ENCODE measurements at places on chromosomes 6 and 20.

- no peaks in the 10 kb centered on the region for H3K4me1 ChIP-seq
- no peaks in the 10 kb centered on the region for H3K36me3 ChIP-seq
These were observed 923 bp upstream of the ILRUN start for GRCh38 chr6:34697544-34697836.

DNA sequence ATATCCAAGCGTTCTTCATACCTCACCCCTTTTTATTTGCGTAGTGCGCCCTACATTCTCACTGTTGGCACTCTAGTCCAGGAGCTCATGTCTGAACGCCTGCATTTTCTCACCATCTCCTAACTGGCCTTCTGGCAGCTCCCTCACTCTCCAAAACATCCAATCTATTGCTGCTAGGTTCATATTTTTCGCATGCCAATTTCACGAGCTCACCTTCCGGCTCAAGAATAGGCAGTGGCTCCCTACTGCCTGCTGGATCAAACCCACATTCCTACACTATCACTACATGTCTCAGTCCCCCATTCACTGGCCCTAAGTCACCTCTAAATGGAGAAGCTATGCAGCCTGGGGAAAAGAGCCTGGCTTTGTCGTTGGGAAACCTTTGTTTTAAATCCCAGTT is 115.0 kb downstream of the IPCEF1 start:
- H3K36me3 ChIP-seq = no peaks in the 10 kb centered on the region
- H3K27ac ChIP-seq = no peak overlapping the region
- H3K4me1 ChIP-seq = no peaks in the 10 kb centered on the region
- H3K4me3 ChIP-seq = no peak overlapping the region
- no peaks in the 10 kb centered on the region for H3K27me3 ChIP-seq

DNA sequence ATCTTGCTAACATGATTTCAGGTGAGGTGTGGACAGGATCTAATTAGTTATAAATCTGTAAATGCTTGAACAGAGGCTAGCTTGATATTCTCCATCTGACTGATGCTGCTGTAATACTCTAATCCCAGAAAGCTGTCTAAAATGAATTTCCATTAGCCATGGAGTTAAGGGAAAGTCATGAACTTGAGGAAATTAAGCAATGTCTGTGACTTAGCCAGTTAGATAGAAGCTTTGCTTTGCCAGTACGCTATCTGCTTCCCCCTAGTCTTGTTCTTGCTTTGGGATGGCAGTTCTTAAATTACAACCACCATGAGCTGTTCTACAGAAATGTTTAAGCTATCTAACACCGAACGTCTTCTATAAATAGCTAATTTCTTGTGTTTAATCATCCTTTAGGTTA is 195.7 kb downstream of the PRL start:
- DNase-seq = no peak
- no peak overlapping the region for H3K4me3 ChIP-seq
- H3K27me3 ChIP-seq = no peaks in the 10 kb centered on the region
- no peaks in the 10 kb centered on the region for H3K36me3 ChIP-seq
- no peak overlapping the region for H3K27ac ChIP-seq

DNA sequence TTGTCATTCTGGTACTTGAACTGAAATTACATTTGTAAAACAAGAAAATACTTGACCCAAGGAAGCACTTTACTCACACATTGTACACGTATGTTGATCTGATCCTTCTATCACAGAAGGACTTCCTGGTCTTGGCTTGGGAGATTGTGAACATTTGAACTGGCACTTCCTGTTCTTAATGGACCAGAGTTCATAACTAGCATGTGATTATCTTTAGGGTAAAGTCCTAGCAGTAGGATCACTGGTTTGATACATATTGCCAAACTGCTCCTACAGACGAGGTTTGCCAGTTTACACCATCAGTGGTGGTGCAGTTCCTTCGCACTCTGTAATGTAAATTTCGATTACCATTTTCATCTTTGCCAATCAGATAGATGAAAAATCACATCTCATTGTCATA is 12.7 kb downstream of the HECA start:
- no peak overlapping the region for H3K27ac ChIP-seq
- H3K27me3 ChIP-seq = no peaks in the 10 kb centered on the region
- no peaks in the 10 kb centered on the region for H3K36me3 ChIP-seq
- DNase-seq = no peak

GRCh38 chr6:31351401-31352309 is 5.3 kb downstream of the HLA-B start:
- H3K4me3 ChIP-seq = no peak overlapping the region
- H3K4me1 ChIP-seq = peaks cover under 1% of the 10 kb centered on the region
- peaks cover 1% of the 10 kb centered on the region for H3K36me3 ChIP-seq
- DNase-seq = no peak
- peaks cover 8% of the 10 kb centered on the region for H3K27me3 ChIP-seq
- no peak overlapping the region for H3K27ac ChIP-seq

DNA sequence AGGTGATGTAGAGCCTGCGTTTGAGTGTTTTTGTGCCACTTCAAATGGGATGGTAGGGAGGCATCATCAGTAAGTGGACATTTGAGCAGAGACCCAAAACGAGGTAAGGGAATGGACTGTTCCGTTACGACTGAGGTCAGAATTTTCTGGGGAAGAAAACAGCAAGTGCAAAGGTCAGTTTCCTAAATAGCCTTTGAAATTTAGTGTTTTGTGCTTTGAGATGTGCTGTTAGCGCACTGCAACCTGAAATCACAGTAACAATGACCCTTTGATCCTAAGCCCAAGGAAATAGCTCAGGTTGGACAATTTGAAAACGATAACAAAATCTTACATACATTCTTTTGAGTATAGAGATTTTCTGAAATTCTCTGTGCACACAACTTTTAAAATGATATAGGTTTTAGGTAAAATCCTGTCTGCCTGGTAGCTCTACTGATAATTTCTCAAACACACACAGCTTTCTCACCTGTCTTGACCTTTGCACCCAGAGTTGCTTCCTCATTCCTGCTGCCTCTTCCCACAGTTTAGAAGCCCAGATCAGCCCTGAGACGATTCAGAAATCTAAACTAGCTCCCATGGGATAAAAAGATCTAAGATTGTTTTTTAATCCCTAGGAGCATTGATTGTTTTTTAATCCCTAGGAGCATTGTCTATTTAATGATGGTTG is 22.1 kb downstream of the DCBLD1 start:
- H3K27ac ChIP-seq = no peak overlapping the region
- H3K36me3 ChIP-seq = no peaks in the 10 kb centered on the region
- no peaks in the 10 kb centered on the region for H3K4me1 ChIP-seq
- H3K4me3 ChIP-seq = no peak overlapping the region

DNA sequence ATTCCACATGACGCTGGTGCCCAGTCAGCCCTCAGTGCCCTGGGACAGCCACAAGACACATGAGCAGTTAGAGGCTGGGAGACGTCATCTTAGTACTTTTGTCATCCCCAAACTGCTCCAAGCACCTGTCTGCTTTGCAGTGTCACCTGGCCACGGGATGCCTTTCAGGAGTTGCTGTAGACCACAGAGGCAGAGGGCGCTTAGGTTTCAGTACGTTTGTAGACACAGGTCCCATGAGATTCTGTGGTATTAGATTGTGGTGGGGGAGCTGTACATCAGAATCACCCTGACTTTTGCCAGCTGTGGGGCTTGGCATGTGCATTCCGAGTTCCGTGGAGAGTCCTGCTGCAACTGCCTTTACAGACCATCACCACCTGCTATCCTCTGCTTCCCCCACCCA is 16.7 kb downstream of the MAVS start:
- H3K27ac ChIP-seq = no peak overlapping the region
- H3K27me3 ChIP-seq = no peaks in the 10 kb centered on the region
- peaks cover 32% of the 10 kb centered on the region for H3K36me3 ChIP-seq
- H3K4me3 ChIP-seq = no peak overlapping the region
- DNase-seq = no peak

DNA sequence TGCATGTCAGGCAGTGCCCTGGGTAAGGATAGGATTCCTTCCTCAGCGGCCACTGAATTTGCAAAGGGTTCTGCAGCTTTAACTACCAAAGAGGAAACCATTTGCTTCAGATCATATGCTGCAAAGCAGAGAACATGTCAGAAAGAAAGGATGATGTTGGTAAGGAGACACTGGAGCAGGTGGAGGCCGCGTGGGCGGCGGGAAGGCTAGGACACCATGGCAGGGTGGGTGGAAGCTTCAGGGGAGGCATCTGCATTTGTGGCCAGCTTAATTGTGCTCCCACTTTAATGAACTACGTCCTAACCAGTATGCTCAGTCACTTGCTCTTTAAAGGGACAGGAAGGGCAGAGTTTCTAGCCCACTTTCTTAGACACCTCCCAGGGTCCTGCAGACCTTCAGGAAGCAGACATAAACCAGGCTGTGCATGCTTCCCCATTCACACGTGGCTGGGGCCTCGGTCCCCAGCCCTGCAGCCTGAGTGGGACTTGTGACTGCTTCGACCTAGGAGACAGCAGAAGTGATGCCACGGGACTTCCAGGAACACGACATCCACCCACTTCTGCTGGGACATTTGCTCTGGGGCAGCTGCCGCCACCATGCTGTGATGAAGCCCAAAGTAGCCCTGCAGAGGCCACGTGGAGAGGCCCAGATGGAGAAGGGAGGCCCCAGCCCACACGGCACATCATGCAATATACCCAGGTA is 76.1 kb downstream of the GINS1 start:
- H3K27me3 ChIP-seq = no peaks in the 10 kb centered on the region
- H3K4me1 ChIP-seq = peaks cover 2% of the 10 kb centered on the region
- no peak for DNase-seq
- no peak overlapping the region for H3K27ac ChIP-seq

GRCh38 chr6:63572747-63573075 is 431 bp downstream of the LOC128125822 start:
- H3K36me3 ChIP-seq = peaks cover 2% of the 10 kb centered on the region
- no peaks in the 10 kb centered on the region for H3K27me3 ChIP-seq
- H3K4me3 ChIP-seq = peak overlapping the region; percentile 99

GRCh38 chr6:16344756-16345155 is 106.4 kb downstream of the GMPR start:
- no peak overlapping the region for H3K4me3 ChIP-seq
- H3K27ac ChIP-seq = no peak overlapping the region
- no peak for DNase-seq
- H3K4me1 ChIP-seq = no peaks in the 10 kb centered on the region

DNA sequence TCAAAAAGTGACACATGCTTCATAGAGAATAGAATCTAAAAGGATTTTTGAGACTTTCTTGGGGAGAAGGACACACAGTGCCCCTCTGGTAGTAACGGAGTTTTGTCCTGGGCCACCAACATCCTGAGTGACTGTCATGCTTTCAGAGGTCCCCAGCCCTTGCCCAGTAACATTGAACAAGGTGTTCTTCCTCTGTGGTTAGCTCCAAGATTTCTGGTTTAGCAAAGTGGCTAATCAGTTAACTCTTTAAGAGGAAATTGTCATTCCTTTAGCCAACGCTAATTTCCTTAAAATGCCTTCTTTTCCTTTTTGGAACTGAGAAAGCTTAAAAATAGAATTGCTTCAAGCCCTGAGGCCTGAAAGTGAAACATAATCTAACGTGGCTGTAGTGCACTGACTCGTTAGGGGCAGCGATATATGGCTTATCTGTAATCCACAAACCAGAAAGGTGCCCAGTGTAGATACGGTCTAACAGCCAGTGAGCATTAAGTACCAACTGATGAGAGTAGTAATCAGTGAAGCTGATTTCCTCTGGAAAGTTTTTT is 7.8 kb downstream of the E2F3 start:
- H3K27me3 ChIP-seq = no peaks in the 10 kb centered on the region
- DNase-seq = no peak
- peaks cover 4% of the 10 kb centered on the region for H3K36me3 ChIP-seq
- H3K4me3 ChIP-seq = no peak overlapping the region
- H3K4me1 ChIP-seq = no peaks in the 10 kb centered on the region
- no peak overlapping the region for H3K27ac ChIP-seq

- no peak overlapping the region for H3K27ac ChIP-seq
- no peaks in the 10 kb centered on the region for H3K27me3 ChIP-seq
- no peak overlapping the region for H3K4me3 ChIP-seq
- H3K4me1 ChIP-seq = peaks cover 1% of the 10 kb centered on the region
- DNase-seq = no peak
These were observed 257.8 kb downstream of the GMPR start for GRCh38 chr6:16496210-16496609.

DNA sequence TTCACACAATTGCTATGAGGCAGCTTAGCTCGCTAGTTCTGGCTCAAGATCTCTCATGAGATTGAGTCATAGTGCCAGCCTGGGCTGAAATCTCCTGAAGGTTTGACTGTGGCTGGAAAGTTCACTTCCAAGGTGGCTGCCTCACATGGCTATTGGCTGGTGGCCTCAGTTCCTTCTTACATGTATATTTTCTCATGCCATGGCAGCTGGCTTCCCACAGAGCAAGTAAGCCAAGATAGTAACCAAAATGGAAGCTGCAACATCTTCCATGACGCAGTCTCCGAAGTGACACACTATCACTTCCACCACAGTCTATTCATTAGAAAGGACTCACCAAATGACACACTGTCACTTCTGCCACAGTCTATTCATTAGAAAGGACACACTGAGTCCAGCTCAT is 160.4 kb upstream of the PRDM1 start:
- H3K27ac ChIP-seq = no peak overlapping the region
- H3K27me3 ChIP-seq = no peaks in the 10 kb centered on the region
- no peaks in the 10 kb centered on the region for H3K4me1 ChIP-seq

- H3K27ac ChIP-seq = no peak overlapping the region
- H3K36me3 ChIP-seq = no peaks in the 10 kb centered on the region
- H3K27me3 ChIP-seq = no peaks in the 10 kb centered on the region
- H3K4me1 ChIP-seq = no peaks in the 10 kb centered on the region
- DNase-seq = no peak
- H3K4me3 ChIP-seq = peak overlapping the region; percentile 84
These were observed 42.6 kb downstream of the TRIM27 start for GRCh38 chr6:28880894-28881780.

DNA sequence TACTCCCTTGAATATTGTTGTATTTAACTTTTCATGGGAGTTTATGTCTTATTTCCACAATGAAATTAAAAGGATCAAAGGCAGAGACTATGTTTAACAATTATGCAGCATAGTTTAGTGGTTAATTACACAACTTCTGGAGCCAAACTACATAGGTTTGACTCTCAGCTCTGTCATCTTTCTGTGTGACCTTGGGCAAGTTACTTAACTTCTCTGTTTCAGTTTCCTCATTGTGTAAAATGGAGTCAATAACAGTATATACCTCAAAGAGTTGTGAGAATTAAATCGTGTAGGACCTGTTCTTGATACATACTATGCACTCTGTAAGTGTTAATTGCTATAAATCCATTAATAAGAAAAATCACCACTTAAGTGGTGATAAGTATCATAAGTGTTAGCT is 48.3 kb downstream of the BTBD9 start:
- H3K27ac ChIP-seq = no peak overlapping the region
- no peak overlapping the region for H3K4me3 ChIP-seq

DNA sequence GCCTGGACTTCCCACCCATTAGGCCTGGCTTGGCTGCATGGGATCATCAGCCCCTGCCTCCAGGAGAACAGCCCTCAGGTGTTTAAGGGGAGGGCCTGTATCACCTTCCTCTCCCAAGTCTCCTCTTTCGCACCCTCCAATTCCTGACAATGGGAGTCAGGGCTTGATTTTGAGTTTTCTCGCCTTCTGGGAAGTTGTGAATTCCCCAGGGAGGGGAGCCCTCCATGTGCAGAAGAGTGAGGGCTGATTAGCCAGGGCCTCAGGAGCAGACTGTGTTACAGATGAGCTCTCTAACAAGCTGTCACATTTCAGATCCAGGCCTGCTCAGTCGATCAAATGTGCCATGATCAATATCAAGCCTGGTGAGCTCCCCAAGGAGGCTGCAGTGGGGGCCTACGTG is 42.4 kb downstream of the CNBD2 start:
- H3K36me3 ChIP-seq = no peaks in the 10 kb centered on the region
- no peaks in the 10 kb centered on the region for H3K4me1 ChIP-seq
- DNase-seq = no peak
- H3K4me3 ChIP-seq = no peak overlapping the region

- H3K27me3 ChIP-seq = no peaks in the 10 kb centered on the region
- no peaks in the 10 kb centered on the region for H3K4me1 ChIP-seq
- H3K4me3 ChIP-seq = no peak overlapping the region
- no peaks in the 10 kb centered on the region for H3K36me3 ChIP-seq
These were observed 1144.5 kb downstream of the HACE1 start for GRCh38 chr6:103715269-103715668.

Measured in iPS DF 6.9 (cell line).